ENCODE measurements at places on chromosomes 3 and 15.

GRCh38 chr3:139629033-139629432 lies 48.7 kb downstream of the NMNAT3 start:
- DNase-seq = peak; percentile 1

GRCh38 chr15:64478863-64479262 lies 18.5 kb downstream of the ZNF609 start:
- no peak for DNase-seq

DNA sequence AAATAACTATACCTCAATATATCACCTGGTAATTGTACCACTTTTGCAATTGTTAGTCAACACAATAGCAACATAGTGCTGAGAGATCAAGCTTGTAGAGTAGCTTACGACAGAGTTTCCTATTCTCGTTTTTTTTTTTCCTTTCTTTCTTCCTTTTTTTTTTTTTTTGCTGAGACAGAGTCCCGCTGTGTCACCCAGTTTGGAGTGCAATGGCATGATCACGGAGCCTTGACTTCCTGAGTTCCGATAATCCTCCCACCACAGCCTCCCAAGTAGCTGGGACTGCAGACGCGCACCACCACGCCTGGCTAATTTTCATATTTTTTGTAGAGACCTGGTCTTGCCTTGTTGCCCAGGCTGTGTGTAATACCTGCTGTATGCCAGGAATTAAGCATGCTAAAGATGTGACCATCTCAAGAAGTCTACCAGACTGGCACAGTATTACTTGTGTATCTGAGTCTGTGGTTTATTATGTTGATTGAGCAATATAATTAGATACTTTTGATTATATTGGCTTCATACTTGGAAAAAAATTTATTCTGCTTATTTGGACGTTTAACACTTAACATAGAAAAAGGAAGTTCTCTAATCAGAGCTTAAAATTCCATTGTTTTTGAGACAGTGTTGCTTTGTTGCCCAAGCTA lies 3.0 kb downstream of the SELENOT start:
- DNase-seq = no peak

DNA sequence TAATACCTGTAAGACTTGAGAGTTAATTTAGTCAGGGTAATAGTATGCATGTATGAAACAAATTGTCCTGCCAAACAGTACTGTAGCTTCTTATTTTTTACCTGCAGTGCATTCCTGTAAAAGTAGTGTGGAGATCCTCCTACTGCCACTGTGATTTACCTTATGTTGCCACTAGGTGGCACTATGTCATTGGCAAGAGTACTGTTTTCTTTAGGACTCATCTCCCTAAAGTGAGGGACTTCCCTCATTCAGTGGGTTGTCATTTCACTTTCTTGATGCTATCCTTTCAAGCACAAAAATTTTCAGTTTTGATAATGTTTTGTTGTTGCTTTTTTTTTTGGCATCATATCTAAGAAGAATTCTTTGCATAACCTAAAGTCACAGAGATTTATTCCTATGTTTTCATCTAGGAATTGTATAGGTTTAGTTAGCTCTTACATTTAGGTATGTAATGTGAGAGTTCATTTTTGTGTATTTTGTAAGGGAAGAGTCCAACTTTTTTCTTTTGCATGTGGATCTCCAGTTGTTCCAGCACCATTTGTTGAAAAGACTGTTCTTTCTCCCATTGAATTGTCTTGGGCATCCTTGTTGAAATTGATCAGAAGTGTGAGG lies 105.7 kb downstream of the AKAP13 start:
- peak; percentile 27 for DNase-seq

- DNase-seq = no peak
These were observed 49.2 kb downstream of the SLCO2A1 start for GRCh38 chr3:133980550-133980949.

- no peak for DNase-seq
These were observed 231.8 kb downstream of the UACA start for GRCh38 chr15:70531576-70531975.

GRCh38 chr15:56491110-56491722 lies 26.3 kb upstream of the MNS1 start:
- DNase-seq = peak; percentile 34

- DNase-seq = no peak
These were observed 837.6 kb upstream of the DPPA4 start for GRCh38 chr3:110174908-110175307.

DNA sequence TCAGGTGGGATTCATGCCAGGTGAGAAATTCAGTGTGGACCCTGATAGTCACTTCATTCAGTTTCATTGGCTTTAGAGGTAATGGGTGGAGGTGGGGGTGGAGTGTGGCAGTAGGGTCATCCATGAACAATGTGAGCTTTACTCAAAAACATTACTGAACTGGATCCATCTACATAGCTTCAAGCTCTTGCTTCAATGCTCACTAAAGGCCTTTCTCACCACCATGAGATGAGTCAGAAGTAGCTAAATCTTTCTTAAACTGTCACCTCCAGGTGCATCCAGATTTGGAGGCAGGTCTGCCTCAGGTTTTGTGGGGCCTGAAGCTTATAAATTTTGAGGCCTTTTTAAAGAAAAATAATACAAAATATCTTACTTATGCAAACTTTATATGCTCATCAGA lies 363.6 kb downstream of the CHST2 start:
- DNase-seq = no peak

GRCh38 chr15:75590239-75590638 lies 11.1 kb upstream of the PTPN9 start:
- no peak for DNase-seq

DNA sequence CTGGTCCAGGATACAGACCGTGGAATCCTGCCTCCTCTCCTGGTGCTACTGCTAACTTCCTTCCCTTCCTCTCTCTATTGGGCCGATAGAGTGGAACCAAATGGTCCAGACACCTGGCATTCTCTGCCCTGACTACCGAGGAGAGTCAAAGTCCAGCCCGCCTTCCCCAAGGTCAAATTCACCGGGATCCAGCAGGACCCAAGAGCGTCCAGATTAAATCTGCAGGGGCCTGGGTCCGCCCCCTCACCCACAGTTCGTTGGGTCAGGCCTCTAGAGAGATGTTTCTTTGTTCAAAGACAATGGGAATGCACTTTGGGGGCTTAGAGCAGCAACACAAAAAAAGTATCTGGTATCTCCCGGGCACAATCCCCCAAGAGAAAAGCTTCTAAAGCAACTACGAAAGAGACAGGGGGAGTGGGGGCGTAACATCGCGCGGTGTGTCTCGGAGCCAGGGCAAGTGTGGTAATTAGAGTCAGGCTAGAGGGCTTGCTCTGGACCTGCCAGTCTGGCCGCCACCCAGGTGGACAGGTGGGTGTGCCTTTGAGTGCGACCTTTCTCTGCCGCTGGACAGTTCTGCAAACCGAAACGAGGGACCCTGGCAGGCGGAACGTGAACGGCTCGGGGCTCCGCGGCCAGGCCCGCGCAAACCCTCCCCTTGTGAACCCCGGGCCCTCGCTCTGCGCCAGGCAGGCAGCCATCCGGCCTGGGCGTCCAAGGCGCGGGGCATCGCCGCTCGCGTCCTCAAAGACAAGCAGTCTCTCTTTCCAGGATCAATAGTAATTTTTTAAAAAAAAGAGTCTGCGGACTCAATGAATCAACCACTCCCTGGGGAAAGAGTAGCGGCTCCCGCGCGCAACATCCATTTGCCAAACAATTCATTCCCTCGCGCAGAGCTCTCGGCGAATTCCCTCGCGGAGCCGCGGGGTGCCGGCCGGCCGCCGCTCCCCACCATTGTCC lies 806 bp downstream of the KLHL25 start:
- DNase-seq = peak; percentile 32

DNA sequence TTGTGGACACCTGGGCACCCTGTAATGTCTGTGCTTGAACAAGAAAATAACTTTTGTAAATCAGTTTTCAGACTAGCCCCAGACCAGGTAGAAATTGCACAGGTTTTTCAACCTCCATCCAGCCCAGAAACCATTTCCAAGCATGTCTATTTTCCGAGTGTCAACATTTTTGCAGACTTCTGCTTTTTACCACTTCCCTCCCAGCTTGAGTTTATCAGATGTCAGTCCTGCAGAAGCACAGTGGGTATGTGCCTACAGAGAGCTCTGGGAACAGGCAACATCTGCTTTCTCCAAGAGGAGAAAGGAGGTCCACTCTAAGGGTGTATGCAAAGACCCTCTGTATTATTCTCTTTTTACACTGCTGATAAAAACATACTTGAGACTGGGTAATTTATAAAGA lies 83.9 kb downstream of the LRRK1 start:
- DNase-seq = no peak

DNA sequence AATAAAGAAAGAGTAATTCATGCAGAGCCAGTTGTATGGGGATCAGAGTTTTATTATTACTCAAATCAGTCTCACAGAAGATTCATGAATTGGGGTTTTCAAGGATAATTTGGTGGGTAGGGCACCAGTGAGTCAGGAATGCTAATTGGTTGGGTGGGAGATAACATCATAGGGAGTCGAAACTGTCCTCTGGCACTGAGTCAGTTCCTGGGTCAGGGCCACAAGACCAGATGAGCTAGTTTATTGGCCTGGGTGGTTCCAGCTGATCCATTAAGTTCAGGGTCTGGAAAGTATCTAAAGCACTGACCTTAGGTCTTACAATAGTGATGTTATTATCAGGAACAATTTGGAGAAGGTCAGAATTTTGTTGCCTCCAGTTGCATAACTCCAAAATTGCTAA lies 998.6 kb upstream of the EPHA6 start:
- DNase-seq = no peak

Measured in activated T-cell treated with anti-CD3 and anti-CD28 coated beads for 48 hours (primary cell).